T follicular helper cell (primary cell): ENCODE measurements at places on chromosomes 2 and 18.

GRCh38 chr2:161088658-161089350 is 71.4 kb upstream of the TANK start:
- no peak for DNase-seq

DNA sequence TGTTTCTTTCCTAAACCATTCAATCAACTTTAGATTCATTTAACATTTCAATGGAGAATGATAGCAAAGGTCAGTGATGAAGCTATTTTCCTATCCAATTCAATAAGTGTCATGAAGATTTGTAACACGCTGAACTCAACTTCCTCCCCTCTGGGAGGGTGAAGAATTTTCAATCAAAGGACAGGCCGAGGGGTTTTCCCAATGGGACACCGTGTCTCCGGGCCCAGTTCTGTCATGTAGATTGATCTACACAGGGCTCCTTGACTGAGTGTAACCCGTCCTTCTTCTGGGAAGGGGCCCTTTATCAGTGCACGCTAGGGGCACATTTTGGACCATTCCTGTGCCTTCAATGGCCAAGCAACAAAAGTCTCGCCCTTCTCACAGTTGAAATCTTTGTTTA is 90.1 kb downstream of the KCNE4 start:
- DNase-seq, result no peak

GRCh38 chr2:95185973-95186372 is 20.4 kb downstream of the ZNF2 start:
- DNase-seq, result no peak

DNA sequence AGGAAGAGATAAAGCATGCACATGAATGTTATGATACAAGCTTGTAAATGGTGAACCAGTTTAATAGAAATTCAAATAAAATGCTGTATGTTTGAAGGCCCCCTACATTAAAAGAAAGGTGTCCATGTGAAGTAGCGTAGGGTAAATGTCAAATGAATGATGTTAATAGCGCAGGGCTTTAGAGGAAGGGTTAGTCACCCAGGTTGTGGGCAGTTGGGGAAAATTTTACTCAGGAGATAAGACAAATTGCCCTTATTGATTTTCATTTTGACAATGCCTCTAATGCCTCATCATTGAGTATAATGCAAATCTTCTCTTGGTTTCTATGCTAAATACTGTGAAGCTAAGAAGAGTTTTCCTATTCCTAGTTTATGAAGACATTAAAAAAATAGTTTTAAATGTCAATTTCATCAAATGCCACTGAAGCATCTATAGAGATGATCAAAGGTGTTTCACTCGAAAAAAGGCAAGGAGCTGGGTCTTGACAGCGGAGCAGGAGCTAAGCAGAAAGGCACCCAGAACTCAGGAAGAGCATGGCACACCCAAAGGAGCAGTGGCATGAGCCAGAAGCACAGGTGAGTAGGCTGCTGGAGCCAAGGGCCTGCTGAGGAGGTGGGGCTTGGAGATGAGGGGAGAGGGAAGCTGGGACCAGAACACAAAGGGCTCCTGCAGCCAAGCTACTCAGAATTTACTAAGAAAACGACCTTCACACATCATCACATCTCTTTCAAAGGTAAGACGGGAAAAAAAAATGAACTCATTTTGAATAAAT is 129.3 kb upstream of the ACKR3 start:
- no peak for DNase-seq

GRCh38 chr18:46324087-46324955 is 220.1 kb downstream of the HAUS1 start:
- no peak for DNase-seq

- DNase-seq, result no peak
These were observed 64.4 kb downstream of the TSN start for GRCh38 chr2:121819846-121820245.

DNA sequence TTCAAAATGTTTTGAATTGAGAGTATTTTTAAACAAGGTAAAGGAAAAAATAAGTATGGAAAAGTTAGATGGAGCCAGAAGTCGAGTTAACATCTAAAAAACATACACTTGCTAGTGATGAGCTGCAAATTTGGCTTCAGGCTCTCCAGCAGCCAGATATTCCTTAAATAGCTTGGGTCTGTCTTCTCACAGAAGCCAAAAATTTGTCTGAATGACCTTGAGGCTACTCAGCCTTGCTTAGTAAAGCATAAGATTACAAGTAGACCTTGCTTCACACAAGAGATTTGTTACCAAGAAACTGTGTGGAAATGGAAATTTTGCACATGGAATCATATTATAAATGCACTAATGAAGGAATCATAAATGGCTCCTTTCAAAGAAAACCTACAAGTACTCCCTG is 40.8 kb upstream of the GRB14 start:
- no peak for DNase-seq

DNA sequence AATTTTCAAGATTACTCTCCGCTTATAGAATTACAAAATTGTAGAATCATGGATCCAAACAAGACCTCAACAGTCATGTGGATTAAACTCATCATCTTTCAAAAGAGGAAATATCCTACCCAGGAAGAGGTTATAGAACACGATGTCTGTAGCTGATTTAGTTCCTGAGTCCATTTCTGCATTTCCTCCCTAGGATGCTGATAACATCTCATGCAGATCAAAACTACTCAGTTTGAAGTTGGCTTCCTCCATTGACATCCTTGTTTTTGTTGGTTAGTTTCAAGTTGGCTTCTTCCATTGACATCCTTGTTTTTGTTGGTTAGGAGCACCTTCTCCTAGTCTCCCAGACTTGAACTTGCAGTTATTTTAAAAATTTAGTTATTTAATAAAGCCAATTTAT is 147.5 kb downstream of the PARD3B start:
- no peak for DNase-seq

DNA sequence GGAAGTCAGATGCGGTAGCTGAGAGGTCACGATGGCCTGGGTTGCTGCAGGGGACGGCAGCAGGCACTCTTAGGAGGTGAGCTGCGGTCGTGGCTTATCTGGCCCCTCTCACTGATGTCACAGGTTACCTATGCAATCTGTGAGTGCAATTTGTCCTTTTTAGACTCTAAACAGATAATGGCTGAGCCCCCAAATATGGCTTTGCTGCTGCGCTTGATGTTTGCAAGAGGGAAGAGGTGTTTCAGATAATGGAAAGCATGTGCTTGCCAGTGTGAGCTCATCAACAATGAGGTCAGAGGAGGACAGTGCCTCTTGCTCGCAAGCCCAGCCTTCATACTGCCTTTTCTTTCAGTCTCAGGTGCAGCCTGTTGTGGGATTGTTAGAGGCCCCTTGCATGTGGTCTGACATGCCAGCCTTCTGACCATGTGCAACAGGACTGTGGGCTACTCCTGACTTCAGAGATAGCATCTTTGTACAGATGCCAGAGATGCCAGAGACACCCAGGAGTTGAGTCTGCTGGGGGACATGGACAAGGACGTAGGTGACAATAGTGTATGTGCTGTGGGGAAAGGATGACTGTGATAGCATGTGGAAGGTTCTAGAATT is 151.3 kb downstream of the TANC1 start:
- DNase-seq, result no peak

DNA sequence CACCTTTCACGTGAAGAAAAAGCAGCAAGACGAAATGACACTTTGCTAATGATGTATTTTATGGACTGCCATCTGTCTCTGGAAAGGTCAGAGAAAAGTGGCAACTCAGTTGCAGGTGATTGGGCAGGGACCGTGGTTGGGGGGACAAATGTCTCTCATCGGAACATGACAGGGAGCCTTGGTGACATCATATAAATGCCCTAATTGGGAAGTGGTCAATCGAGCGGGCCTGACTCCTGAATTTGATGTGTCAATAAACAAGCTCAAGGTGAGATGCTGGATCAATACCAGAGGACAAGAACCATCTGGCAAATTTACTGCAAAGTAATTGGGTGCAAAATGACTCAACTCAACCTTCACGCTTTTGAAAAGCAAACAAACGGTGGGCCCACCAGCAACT is 151.9 kb upstream of the SKOR2 start:
- DNase-seq, result no peak

DNA sequence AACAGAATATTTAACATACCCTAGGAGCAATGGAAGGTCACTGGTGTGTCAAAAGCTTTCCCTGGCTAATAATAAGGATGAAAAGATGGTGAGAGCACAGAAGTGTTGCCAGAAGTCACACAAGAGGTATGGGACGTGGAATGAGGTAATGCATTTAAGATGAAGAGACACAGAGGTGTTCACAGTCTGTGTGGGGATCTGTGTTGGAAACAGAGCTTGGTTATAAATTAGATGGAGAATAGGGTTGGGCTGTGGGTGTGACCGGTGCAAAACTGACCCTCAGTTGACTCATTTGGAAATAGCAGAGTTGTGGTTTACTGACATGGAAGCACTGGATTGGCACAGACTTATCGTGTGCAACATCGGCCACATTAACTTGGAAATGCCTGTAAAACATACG is 372.5 kb downstream of the SATB2 start:
- no peak for DNase-seq

- DNase-seq, result no peak
These were observed 29.8 kb upstream of the SCN9A start for GRCh38 chr2:166405569-166405926.

- no peak for DNase-seq
These were observed 231.3 kb downstream of the ZRANB3 start for GRCh38 chr2:135299658-135300244.

DNA sequence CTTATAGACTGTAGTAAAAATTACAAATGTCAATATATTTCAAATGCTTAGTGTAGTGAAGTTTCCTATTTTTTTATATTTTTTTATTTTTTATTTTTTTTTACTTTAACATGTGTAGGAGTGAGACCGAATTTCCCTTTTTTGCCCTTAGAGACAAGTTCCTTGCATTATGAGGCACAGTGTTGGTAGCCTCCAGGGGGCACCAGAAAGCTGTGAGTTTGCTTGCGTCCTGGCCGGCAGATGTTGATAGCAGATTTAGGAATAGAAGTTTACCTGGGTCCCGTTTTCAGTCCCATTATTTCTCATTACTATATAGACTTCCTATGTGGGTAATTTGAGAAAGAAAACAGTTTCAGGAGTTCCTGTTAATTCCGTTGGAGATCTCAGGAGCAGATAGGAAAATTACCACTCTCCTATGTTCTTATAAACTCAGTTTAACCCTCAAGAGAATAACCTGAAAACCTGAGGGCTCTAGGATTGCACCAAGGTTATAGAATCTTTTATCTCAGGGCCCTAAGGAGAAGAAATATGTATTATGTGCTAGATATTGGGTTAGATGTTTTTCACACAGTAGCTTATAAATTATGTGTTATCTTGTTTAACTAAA is 157.5 kb upstream of the SESTD1 start:
- DNase-seq, result no peak

DNA sequence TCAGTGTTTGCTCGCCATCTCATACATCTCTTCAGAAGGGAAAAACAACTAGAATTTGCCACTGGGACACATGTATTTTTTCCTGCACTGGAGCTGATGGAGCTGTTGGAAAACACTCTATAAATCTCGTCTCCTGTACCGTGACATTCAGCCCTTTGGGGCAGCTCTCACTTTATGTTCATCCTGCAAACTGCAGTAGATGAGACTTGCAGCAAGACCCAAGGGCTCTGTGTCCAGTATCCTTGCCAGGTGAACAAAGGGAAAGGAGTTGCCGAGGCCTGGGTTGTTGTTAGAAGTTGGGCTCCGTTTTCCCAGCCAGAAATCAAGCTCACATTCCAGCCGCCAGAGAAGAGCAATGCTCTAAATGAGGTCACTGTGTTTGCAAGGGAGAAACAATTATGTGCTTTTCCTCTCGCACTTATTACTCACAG is 285.1 kb downstream of the SLC4A3 start:
- no peak for DNase-seq

DNA sequence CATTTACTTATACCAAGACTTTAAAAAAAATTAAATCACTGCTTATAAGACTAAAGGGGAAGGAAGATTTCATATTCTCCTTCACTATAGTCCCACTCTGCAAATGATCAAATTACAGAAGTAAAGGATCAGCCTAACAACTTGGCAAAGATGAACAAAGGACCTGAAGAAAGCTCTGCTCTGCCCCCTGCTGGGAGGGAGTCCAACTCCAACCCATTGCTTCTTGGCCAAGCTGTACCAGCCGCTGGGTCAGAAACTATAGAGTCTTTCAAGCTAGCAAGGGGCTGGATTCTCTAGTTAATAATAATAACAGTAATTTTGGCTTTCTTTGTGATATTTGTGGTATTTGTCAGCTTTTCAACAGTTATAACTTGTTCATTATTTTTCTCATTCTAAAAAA is 927.0 kb upstream of the CRIM1 start:
- no peak for DNase-seq

DNA sequence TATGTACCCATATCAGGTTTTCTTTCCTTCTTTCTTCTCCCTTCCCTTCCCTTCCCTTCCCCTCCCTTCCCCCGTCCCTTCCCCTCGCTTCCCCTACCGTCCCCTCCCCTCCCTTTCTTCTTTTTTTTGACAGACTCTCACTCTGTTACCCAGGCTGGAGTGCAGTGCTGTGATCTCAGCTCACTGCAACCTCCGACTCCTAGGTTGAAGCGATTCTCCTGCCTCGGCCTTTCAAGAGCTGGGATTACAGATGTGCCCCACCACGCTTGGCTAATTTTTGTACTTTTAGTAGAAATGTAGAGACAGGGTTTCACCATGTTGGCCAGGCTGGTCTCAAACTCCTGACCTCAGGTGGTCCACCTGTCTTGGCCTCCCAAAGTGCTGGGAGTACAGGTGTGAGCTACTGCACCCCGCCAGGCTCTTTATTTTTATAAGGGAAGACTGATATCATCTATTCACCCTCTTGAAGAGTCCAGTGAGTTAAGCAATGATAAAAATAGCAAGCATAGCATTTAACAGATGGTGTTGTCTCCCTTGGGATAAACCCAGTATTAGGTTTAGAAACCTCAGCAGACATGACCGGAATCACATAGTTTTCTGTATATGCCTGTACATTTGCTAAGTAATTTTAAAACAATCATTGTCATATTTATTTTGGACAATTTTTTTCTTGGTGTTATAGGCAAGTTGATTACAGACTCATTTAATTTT is 888.4 kb downstream of the TRIB2 start:
- no peak for DNase-seq

DNA sequence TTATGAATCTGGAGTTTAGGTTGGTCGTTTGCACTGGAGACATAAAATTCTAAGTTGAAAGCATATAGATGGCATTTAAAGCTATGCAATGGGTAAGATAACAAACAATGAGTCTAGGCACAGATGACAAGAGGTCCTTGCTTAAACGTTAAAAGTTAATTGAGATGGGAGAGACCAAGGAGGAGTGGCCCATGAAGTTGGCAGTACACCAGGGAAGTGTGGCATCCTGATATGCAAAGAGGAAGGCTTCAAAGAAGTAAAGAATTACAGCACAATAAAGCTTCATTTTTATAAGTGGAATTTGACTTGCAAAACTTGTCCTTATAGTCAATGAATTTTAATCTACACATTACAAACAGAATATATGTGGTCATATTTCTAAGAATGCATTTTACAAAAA is 23.2 kb downstream of the UPP2 start:
- no peak for DNase-seq

DNA sequence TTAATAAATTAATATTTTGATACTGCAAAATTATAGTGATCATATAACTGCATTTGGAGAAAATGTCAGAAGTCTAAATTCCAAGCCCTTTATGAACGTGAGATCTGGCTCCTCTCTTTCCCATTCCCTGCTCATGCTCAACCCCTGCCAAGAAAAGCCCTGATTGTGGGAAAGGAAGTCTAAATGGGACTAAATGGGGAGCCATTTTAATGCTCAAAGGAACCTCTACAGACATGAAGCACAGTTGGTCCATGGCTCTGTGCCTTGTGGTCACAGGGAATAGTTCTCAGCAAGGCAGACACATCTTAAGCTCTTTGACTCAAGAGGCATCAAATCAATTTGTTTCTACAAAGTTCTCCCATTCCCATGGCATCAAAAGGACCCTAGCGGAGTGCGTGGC is 29.3 kb upstream of the INSIG2 start:
- no peak for DNase-seq
